ENCODE measurements at places on chromosomes 5 and 9.
A peak's percentile ranks its signal among the peaks of the same experiment; 100 is the strongest.

DNA sequence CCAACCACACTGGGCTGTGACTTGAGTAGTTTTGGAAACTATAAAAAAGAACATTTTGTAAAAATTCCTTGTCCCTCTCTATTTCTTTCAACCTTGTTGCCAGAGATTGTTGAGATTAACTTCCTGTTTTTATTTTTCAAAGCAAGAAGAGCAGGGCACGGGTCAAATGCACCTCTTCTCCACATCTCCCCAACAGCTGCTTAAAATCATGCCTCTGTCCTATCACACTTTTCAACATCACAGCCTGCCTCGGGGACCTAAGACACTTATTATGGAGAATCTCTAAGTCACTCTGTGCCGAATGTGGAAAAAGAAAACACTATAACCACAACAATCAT is 280.3 kb upstream of the TNC start:
- no peak for DNase-seq

- DNase-seq: no peak
Observed at GRCh38 chr9:130975932-130976841, 32.8 kb upstream of the LAMC3 start.

- DNase-seq: no peak
Observed at GRCh38 chr9:96674906-96675538, 19.9 kb upstream of the PRXL2C start.

GRCh38 chr9:109012009-109012875 is 1.1 kb downstream of the CTNNAL1 start:
- peak; percentile 6 for DNase-seq

DNA sequence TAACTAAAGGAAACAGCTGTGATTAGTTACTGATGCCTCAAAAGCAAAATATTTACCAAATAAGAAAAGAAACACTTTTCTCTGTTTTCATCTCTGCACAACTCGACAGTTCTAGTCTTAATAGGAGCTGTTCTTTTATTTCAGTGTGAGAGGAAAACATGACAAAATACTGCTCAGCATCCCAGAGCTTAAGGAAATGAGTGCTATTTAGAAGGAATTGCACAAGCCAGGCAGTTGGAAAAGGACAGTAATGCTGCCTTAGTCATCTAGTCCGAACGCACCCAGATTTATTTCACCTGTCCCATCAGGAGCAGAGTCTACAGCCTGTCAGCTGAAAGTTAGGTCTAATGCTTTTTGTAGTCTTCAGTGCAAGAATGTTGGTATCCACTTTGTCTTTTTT is 12.3 kb downstream of the ZCCHC9 start:
- DNase-seq: no peak

GRCh38 chr5:43729846-43730478 is 127.0 kb downstream of the NNT start:
- peak; percentile 4 for DNase-seq

DNA sequence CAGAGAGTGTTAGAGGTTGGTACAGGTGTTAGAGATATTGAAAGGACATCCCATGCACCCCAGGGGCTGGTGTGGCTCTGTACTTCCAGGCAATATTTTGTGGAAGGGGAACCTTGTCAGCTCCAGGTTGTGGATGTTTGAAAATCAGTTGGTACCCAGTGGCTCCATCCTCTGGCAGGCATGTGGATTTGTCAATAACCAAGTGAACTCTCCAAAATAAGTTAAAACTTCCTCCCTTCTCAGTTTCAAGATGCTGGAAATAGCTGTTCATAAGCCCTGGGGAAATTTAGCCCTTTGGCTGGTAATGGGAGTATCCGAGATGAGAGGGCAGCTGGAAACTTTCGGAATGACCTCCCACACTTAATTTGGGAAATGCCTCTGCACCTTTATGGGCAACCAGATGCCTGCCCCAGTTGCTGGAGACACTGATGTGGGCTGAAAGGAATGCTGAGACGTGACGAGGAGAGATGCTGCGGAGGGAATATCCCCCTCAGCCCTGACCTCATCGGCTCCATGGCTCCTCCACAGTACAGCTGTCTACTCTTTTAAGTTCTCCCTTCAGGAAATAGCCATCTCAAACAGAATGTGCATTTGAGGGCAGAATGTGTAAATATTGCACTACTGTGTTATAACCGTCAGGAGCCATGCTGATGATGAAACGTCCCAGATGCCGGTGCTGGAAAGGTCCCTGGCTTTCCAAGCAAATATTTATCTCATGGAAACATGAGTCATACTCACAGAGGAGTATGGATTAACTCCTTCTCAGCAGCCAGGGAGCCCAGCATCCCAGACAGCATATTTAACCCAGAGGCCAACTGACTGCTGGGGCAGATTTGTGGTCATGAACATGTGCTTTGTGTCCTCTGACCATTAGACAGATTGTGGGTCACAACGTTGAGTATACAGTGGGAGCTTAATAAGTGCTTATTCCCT is 29.5 kb downstream of the TGFBI start:
- DNase-seq: no peak

DNA sequence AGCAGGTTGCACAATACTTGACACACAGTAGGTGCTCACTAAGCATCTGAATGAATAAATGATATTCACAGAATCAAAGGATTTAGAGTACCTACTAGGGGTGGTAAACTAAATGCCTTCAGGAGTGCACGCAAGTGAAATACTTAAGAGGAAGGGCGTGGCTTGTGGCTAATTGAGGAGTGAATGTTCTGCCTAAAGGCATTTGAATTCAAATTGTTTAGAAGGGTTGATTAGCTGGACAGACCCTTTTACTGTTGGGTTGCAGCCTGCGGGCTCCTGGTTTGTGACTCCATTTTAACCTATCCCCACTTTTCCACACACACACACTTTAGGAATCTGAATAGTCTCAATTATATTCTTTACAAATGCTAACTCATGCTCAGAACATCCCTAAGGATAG is 63.1 kb downstream of the PPP2R2B start:
- no peak for DNase-seq

GRCh38 chr9:129385211-129385934 is 207.3 kb upstream of the IER5L start:
- DNase-seq: no peak

DNA sequence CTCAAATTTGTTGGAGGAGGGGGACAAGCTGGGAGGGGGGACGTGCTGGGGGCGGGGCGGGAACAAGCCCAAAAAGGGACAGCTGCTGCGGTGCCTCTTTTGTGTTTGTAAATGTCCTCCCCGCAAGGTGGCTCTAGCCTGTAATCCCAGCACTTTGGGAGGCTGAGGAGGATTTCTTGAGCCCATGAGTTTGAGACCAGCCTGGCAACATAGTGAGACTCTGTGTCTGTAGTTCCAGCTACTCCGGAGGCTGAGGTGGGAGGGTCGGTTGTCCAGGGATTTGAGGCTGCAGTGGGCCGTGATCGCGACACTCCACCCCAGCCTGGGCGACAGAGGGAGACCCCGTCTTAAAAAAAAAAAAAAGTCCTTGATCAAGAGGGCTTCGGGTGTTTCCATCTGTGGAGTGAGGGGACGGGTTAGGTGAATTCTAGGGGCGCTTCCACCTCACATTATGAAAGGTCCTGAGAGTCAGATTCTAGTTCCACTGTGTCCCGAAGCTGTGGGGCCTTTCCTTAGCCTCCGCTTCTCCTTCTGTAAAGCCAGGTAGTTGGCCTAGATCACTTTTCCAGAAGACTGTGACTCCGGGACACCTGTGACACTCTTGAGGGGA is 779 bp upstream of the CTNNA1 start:
- DNase-seq: no peak

GRCh38 chr5:55620009-55620765 is 85.4 kb upstream of the PLPP1 start:
- DNase-seq: no peak

DNA sequence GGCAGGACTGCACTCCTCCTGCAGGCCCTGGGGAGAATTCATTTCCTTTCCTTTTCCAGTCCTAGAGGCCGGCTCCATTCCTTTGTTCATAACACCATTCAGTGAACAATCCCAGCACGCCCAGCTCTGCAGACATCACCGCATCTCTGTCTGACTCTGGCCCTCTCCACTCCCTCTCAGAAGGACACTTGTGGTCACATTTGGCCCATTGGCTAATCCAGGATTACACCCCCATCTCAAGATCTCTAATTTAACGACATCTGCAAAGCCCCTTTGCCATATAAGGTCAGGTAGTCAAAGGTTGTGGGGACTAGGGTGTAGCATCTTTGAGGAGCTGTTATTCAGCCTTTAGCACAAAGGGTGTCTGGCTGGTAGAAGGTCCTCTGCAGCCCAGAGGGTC is 185.0 kb upstream of the DAP start:
- DNase-seq: no peak

DNA sequence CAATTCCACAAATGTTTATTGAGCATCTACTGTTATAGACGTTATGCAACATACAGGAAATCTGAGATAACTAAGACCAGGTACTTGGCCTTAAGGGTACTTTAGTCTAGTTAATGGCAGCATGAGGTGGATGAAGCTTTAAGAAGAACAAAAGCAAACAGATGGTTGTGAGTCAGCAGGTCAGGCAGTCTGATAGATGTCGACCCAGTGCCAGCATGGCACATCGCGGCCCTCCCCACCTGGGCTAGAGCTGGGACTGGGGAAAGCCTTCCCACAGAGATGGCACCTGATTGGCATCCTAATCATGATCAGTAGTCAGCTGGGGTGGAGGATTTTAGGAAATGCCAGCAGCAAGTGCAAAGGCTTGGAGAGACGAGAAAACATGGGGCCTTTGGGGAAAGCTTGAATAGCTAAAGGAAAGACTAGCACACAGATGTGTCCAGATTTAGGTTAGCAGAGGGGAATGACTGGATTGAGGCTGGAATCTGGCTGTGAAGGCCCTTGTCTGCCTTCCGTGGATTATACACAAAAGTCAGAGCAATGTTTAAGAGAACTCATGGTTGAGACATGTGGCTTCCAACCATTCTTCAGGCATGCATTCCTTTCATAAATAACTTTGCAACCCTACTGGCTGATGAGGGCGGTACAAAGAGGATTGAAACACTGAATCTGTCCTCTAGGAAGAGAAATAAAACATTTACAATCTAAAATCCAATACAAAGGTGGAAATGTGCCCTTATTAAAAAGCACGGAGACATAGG is 395.4 kb upstream of the WWC1 start:
- no peak for DNase-seq

DNA sequence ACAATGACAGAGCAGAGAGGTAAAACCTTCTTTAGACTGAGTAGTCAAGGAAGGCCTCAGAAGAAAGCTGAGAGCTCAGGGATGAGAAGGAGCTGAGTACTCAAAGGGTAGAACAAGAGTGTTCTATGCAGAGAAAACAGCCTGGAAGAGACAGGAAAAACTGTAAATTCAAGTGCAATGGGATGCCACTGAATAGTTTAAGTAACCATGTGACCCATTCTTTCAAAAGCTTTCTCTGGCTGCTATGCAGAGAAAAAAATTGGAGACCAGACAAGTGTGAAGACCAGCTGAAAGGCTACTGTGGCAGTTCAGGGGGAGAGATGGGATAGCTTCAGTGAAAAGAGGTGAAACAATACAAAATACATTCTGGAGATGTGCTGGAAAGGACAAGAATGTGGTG is 61.3 kb upstream of the RNF38 start:
- no peak for DNase-seq

DNA sequence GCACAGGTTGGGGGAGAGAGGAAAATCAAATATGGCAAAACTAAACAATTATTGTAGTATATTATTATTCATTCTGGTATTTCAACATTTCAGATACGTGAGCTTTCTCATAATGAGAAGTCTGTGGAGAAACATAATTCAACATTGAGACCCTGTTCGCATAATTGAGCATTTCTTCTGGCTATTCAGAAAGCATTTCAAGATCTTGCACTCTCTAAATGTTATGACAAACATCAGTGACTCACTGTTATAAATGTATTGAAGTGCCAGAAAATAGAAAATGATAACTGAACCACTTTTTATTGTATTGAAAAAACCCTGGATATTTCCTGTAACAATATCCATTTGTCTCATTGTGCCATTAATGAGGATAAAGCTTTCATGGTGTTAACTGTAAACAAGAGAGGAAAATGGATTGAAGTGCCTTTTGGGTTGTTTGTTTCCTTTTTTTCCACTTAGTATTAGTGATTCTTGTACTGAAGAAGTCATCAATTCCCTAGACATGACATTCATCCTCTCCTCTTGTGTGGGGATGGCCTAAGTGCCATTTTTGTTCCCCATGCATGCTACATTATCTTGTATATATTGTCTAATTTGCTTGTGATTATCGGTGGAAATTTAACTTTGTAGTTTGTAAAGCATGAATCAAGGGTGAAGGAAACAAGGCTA is 124.6 kb downstream of the CAMK4 start:
- no peak for DNase-seq

- DNase-seq: no peak
Observed at GRCh38 chr5:163459462-163459818, 462 bp downstream of the NUDCD2 start.

- DNase-seq: no peak
Observed at GRCh38 chr5:168318240-168318639, 26.8 kb downstream of the WWC1 start.

- peak; percentile 8 for DNase-seq
Observed at GRCh38 chr9:13279284-13280141, at the start of gene MPDZ. Gene MPDZ, minus strand, starts transcription at chr9:13279692. Its CDS starts 29,377 bp downstream, at chr9:13250315.

DNA sequence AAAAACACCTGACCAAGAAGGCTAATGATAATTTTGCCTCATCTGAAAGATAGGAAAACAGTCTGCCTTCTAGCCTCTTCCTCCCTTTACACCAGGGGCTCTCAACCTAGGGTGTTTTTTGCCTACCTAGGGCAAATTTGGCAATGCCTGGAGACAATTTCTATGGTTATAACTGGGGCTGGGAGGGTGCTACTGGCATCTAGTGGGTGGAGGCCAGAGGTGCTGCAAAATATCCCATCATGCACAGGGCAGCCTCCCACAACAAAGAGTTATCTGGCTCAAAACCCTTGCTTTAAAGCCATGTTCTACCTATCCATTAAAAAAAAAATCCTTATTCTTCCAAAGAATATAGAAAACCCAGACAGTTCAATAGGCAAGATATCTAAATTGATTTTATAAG is 45.0 kb upstream of the NR3C1 start:
- DNase-seq: no peak

- DNase-seq: no peak
Observed at GRCh38 chr9:131640438-131641137, 95.3 kb downstream of the PRRT1B start.

Measured in germinal center (tissue), 1 donor.